ENCODE measurements at places on chromosomes 2 and 18. TPM values are rescaled to one million over a fixed set of nuclear protein-coding genes. Genes with fewer than 3 reads are reported as not detected.

- DNase-seq = no peak
These were observed 404.9 kb downstream of the TMEM182 start for GRCh38 chr2:103166456-103167324.

DNA sequence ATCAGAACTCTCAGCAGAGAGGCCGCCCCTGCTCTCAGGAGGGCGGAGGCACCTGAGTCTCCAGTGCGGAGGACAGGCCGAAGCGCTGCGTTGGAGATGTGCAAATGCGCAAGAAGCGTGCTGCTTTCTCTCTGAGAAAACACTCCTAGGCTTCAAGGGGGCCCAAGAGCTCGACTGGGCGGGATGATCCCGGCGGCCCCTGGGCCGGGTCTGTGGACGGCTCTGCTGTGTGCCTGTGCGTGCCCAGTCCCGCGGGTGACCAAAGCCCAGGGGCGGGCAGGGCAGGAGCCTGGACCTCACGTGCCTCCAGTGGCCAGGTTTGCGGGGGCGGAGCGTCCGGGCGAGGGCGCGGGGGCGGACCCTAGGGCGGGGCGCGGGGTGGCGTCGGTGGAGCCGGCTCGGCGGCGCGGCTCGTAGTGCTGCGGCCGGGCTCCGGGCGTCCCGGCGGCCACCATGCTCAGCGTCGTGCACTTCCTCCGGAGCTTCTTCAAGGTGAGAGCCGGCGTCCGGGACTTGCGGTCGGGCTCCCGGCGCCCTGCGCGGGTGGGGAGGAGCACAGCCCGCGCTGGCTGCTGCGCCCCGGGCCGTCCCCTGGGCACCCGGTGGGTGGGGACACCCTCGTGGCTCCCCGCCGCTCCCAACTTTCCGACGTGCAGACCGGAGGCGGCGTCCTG lies at the start of gene ARHGEF4:
ARHGEF4 (plus strand) TSS at position 414 of the 674 bp plus-strand sequence; CDS start at position 454, 40 bp downstream.
- no peak for DNase-seq

GRCh38 chr2:197675711-197676188 lies 363 bp upstream of the RFTN2 start:
- no peak for DNase-seq

GRCh38 chr2:101199251-101199791 lies 48.1 kb upstream of the TBC1D8 start:
- DNase-seq = no peak

- DNase-seq = no peak
These were observed 377.9 kb upstream of the CDH7 start for GRCh38 chr18:65372904-65373303.

Gene RUFY4
- 5.6 TPM for total RNA-seq

Gene ITGB6
- 96.3 TPM for total RNA-seq
